ENCODE measurements at places on chromosomes 1 and 21.

DNA sequence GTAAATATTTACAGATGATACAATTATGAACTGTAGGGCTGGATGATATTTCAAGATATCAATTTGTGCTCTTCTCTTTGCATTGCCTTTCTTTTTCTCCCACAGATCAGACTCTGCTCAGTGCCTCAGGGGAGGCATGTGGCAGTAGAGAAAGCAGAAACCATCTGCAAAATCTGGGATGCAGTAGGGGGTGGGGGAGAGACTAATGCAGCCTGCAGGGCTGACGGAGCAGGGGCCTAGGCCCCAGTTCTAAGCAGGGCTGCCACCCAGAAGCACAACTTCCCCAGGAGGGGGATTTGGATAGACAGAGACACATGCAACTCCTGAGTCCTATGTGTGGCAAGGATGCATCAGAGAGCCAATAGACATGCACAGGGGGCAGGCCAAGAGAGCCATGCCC, 511.6 kb downstream of the SMYD3 start:
- DNase-seq, result no peak

- DNase-seq, result no peak
These were observed 319.1 kb upstream of the SGIP1 start for GRCh38 chr1:66214901-66215300.

- DNase-seq, result no peak
These were observed 536 bp downstream of the HSF2BP start for GRCh38 chr21:43658769-43659135.

- no peak for DNase-seq
These were observed 78.0 kb upstream of the RNPC3 start for GRCh38 chr1:103447471-103447870.

- DNase-seq, result no peak
These were observed 14.4 kb upstream of the DIPK1A start for GRCh38 chr1:92975551-92976232.

- no peak for DNase-seq
These were observed 81.1 kb downstream of the DSCAM start for GRCh38 chr21:40765811-40766210.

DNA sequence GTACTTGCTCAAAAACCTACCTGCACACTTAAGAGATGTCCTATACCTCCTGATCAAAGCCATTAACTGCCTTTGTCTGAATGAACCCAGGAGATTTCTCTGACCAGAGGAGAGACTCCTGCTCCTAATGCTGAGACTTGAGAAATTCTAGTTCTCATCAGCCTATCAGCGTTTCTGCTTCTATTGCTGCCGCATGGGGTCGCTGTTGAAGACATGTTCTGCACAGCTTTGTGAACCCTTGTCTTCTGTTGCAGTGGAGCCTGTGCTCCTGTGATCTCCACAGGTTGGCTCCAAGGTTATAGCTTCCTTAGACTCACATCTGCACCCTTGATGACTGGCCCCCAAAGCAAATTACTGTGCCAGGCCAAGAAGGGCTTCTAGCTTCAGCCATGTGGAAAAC, 40.2 kb downstream of the EDN2 start:
- DNase-seq, result no peak

GRCh38 chr1:167404161-167404888, 114.0 kb downstream of the CD247 start:
- DNase-seq, result no peak

- DNase-seq, result no peak
These were observed 133.1 kb downstream of the CAMTA1 start for GRCh38 chr1:6918186-6918924.

DNA sequence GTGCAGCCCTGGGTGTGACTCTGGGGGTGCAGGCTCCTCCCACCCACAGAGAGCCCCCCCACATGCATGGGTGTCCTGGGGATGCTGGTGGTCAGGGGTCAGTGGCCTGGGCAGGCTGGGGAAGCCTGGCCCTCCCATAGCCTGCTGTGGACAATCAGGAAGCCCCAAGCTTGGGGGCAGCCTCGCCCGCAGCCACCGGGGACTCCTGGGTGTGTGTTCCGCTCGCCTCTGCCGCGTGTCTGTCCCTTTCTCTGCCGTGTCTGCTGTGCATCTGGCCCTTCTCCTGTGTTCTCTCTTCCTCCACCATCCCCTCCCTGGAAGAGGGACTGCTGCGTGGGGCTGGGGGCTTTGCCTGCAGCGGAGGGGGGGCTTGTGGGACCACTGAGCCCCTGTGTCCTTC, 22.9 kb downstream of the AGRN start:
- no peak for DNase-seq

DNA sequence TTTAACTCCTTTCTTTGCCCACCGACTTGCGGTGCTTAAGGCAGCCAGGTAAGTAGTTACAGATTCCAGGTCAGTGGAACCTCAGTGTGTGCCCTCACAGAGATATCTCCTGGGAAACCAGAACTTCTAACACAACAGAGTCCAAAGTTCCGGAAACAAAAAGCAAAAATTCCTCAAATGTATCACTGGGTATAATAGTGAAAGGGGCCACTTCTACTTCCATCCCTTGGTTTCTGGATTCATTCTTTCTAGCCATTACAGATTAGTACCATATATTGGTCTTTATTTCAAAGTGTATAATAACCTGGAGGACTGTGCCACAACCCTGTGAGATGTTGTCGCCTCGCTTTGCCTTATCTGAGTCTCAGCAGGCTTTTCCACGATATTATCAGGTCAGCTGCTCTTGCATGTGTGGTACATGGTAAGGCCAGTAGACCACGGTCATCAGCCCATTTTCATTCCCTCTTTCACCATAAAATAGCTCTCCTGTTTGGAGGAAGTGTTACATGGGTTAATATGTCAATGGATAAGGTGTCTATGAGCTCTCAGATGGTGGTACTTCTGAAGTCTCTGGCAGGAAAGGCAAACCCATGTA, 14.9 kb upstream of the VASH2 start:
- DNase-seq, result no peak

DNA sequence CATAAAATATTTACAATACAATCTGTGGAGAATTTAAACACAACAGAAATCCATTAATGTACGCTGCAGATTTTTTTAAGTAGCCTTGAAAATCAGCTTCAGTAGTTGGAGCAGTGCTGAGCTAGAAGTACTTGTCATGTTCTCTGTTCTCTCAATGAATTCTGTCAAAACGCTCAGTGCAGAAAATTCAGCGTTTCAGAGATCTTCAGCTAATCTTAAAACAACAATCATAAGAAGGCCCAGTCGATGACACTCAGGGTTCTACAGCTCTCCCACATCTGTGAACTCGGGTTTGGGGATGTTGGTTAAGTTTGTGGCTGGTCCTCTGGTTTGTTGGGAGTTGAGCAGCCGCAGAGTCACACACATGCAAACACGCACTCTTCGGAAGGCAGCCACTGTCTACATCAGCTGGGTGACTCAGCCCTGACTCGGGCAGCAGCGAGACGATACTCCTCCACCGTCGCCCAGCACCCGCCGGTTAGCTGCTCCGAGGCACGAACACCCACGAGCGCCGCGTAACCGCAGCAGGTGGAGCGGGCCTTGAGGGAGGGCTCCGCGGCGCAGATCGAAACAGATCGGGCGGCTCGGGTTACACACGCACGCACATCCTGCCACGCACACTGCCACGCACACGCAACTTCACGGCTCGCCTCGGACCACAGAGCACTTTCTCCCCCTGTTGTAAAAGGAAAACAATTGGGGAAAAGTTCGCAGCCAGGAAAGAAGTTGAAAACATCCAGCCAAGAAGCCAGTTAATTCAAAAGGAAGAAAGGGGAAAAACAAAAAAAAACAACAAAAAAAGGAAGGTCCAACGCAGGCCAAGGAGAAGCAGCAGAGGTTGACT, 161.2 kb downstream of the RUNX1 start:
- DNase-seq, result no peak

DNA sequence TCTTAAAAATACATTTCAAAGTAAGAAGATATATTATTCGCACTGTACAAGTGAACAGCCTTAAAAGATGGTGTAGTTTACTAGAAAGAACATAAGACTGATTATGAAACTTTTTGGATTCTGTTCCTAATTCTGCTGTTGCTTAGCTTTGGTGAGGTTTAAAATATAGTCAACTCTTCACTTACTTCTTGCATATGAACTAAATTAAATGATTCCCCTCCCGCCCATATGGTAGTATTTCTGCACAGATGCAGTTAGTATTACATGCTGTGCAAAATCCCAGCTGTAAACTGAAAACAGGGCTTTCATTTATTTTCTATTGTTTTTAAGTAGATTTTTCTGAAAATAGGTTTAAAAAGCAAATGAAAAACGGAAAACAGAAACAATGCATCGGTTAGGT, 345.4 kb upstream of the NCAM2 start:
- DNase-seq, result no peak

All from esophagus squamous epithelium (tissue), 5 donors.